ENCODE measurements at places on chromosomes 7 and 10.

GRCh38 chr10:101612086-101612485 is 24.0 kb downstream of the DPCD start:
- H3K36me3 ChIP-seq, result no peaks in the 10 kb centered on the region
- H3K27me3 ChIP-seq, result no peaks in the 10 kb centered on the region
- H3K27ac ChIP-seq, result no peak overlapping the region

- H3K4me3 ChIP-seq, result no peak overlapping the region
- no peaks in the 10 kb centered on the region for H3K27me3 ChIP-seq
- H3K36me3 ChIP-seq, result no peaks in the 10 kb centered on the region
- no peak overlapping the region for H3K27ac ChIP-seq
- no peak for DNase-seq
Measured at GRCh38 chr7:155872678-155873369, 60.6 kb upstream of the SHH start.

DNA sequence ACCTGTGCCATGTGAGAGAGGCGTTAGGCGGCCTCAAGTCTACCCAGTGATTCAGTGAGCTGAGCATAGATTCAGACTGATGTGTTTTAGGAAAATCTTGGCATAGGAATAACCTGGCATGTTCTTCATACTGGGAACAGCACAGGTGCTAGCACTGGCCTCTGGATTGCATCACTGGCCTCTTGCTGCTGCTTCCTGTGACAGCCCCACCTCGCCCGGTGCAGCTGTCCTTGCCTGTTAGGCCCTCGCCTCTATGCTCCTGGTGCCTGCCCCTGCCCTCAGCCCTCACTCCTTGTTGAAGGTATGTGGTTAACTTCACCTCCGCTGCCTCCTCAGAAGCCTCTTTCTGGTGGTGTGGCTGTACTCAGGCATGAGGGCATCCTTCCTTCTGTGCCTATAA is 46.2 kb downstream of the BLNK start:
- no peaks in the 10 kb centered on the region for H3K4me1 ChIP-seq
- H3K27ac ChIP-seq, result no peak overlapping the region
- H3K4me3 ChIP-seq, result no peak overlapping the region
- no peaks in the 10 kb centered on the region for H3K27me3 ChIP-seq
- DNase-seq, result peak; percentile 81

GRCh38 chr7:24365606-24366005 is 81.6 kb downstream of the NPY start:
- no peak for DNase-seq
- no peaks in the 10 kb centered on the region for H3K27me3 ChIP-seq
- no peaks in the 10 kb centered on the region for H3K4me1 ChIP-seq
- no peaks in the 10 kb centered on the region for H3K36me3 ChIP-seq

- DNase-seq, result no peak
- no peaks in the 10 kb centered on the region for H3K27me3 ChIP-seq
- no peak overlapping the region for H3K27ac ChIP-seq
- H3K36me3 ChIP-seq, result no peaks in the 10 kb centered on the region
- H3K4me1 ChIP-seq, result no peaks in the 10 kb centered on the region
- no peak overlapping the region for H3K4me3 ChIP-seq
Measured at GRCh38 chr7:620056-620455, 100.4 kb upstream of the PDGFA start.

- no peak for DNase-seq
- peak overlapping the region; percentile 71 for H3K27ac ChIP-seq
- peaks cover 12% of the 10 kb centered on the region for H3K4me1 ChIP-seq
- H3K4me3 ChIP-seq, result peak overlapping the region; percentile 77
Measured at GRCh38 chr10:44961230-44961571, 1.6 kb downstream of the RASSF4 start.
